ENCODE measurements at places on chromosomes 4 and X.

DNA sequence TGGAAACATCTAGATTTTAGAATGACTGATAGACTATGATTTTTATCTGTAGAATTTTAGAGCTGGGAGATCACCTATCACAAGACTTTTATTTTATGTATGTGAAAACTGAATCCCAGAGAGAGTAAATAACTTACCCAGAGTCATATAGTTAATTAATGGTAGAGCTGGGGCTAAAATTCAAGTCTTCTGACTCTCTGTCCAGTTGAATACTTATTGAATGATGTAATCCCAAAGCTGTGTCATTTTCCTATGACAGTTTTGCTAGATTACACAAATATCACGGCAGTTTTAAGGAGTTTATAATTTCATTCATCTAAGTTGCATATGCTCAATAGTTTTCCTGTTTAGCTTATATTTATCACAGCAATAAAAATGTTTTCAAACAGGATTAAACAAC, 6.7 kb downstream of the NRK start:
- DNase-seq: no peak

DNA sequence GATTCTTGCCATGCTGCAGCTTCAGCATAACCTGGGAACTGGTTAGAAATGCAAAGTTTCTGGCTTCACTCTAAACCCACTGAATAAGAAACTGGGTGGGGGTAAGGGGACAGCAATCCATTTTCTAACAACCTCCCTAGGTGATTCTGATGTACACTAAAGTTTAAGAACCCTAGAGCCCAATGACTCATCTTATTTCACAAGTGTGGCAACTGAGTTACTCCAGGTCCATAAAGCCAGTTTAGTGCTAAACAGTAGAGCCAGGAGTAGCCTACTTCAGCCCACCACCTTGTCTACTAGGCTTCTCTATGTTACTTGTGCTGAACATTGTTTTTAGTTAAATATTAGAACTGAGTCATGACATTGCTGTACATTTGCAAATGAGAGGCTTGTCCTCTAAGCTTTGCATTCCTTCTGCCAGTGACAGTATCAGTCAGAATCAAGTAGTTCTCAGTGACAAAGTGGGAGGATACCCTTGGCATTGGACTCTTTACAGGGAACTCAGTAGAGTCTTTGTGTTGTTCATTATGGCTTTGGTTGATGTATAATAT, 518.0 kb downstream of the RPA4 start:
- no peak for DNase-seq

DNA sequence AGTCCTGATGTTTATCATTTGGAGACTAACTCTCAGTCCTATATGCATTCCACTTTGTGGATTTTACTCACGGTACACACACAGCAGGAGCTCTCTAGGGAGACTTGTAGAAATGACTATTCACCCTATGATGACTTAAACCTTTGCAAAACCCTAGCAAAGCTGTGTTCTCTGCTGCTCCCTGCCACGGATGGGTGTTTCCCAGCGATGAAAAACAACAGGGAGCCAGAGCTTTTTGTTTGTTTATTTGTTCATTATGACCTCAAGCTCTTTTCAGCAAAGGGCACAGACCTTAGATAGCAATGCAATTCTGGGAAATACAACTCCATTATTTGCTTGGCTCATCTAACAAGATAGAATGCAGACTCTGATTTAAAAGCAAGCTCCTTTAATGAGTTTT, 156.6 kb downstream of the GRIA3 start:
- no peak for DNase-seq

- no peak for DNase-seq
Measured at GRCh38 chr4:187558391-187558790, 437.2 kb upstream of the ZFP42 start.

DNA sequence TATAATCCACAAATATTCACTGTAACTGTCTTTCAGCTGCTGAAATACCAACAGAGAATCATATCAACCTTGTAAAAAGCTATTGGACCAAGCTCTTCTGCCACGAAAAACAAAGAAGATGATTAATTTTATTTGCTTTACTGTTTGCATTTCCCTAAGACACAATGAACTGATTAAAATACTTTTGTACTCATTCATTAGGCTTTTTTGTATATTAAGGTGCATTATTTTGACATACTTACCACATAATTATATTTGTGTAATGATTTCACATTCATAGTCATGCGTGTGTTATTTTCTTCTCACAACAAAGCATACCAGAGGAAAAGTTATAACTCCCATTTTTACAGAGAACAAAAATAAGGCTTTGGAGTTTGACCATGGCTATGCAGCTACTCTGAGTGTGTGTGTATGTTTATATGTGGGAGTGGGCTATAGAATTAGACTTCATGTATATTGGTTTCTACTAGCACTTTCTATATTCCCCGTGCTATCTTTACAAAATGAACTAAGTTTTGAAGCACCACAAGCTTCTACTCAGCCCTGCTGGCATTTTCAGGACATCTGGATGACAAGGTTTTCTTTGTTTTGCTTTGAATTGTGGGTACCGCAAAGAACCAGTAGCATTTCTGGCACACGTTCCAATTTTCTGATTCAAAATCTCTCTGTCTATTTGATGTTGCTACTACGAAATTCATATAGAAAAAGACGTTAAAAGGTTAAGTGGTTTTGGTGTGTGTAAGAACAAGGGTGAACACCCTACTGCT, 11.0 kb upstream of the FGF5 start:
- DNase-seq: no peak

DNA sequence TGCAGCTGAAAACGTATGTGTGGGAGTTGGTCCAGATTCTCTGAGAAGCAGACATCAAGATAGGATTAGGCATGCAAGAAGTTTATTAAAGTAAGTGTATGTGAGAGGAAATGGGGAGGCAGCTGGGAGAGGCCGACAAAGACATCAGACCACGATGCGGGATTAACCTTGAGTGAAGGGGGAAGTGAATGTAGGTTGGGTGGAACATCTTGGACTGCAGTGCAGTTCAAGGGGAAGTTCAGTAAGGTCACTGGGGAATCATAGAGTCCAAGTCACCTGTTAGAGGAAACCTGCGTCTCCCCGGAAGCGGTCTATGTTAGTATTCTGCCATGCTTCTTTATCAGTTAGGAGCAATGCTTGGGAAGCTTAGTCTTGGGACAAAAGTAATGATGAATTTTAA, 22.0 kb downstream of the CXCL8 start:
- no peak for DNase-seq

DNA sequence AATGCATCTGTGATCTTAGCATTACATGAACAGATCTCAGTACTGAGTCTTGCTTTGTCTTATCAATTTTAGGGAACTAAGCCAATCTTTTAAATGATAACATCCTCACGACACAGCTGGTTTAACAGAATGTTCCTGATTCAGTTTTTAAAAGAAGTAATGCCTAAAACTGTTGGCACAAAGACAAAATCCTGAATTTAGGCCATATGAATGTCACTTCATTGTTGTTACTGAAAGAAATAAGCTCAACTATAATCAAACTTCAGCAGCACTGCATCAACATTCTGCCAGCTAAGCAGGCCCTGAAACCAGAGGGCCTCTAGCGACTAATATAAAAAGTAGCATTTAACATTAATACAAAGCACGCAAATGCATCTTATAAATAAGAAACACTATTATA, 130.6 kb downstream of the FRYL start:
- DNase-seq: no peak

DNA sequence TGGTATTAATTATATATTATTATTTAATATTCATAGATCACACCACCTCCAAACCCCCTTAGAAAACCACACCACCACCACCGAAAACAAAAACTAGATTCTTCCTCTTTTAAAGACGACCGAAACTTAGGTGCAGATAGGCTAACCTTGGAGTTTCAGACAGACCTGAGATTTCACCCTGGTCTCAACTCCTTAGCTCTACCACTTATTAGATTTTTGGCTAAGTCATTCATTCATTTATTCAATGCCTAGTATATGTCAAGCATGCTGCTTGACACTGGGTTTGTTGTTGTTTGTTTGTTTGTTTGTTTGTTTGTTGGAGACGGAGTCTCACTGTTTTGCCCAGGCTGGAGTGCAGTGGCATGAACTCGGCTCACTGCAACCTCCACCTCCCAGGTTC, 9.5 kb upstream of the BMP2K start:
- no peak for DNase-seq

GRCh38 chrX:71859637-71860036, 51.0 kb upstream of the NHSL2 start:
- no peak for DNase-seq

- no peak for DNase-seq
Measured at GRCh38 chr4:22514001-22514400, 1.9 kb downstream of the ADGRA3 start.

- no peak for DNase-seq
Measured at GRCh38 chr4:31908261-31908660, 1188.1 kb downstream of the PCDH7 start.

- no peak for DNase-seq
Measured at GRCh38 chrX:22486296-22486695, 213.6 kb downstream of the CBLL2 start.

- DNase-seq: no peak
Measured at GRCh38 chr4:158793021-158793420, 24.2 kb downstream of the FNIP2 start.

- no peak for DNase-seq
Measured at GRCh38 chr4:123600987-123601904, 204.7 kb downstream of the SPRY1 start.

DNA sequence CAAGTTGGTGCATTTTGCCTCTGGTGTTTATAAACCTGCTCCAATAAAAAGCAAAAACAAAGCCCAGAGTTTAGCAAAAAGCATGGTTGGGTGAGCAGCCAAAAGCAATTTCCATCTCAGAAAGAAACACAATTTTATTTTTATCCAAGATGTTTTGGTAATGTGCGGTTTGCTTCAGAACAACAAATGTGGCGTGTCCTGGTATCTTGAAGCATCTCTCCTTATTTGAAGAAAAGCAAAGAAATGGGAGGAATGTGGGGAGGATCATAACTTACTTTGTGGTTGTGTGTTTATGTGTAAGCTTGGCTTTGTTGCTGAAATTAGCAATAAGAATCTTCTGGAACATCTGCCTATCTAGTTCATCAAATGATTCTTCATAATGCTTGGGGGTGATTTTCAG, 88.3 kb upstream of the DDX3X start:
- no peak for DNase-seq

DNA sequence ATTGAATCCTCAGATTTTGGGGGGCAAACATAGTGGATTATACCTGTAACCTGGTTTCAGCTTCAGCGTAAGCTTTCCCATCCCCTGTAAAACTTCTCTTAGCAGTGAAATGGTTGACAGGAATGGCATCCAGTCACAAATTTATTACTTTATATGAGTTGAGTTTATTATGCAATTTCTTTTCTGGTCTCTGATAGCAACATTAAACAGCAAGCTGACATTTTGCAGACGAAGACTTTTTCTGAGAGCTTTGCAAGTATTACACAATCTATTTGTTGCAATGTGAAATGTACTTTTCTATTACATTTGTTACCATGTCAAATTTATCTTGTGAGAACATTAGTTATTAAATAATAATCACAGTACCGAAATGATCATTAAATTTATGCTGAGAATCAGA, 60.6 kb downstream of the GSPT2 start:
- DNase-seq: no peak

GRCh38 chrX:131392666-131393065, 103.6 kb upstream of the IGSF1 start:
- no peak for DNase-seq

- DNase-seq: no peak
Measured at GRCh38 chrX:9662148-9662547, 103.5 kb downstream of the GPR143 start.

DNA sequence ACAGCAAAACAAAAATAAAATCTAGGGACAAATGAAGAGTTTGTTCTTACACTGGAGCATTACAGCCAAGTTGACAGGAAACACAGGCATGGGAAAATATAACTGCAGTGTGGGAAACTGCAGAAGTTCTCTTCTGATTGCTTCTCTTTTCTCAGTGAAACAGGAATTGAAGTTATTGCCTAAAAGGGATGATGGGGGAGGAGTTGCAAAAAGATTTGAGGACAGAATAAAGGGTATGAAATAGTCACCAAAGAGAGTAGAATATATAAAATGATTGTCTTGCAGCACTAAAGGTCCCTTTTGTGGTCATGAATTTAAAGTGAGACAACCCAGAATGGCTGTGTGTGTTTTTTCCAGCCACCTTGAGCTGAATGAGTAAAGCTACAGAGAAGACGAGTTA, 103.7 kb downstream of the JADE1 start:
- no peak for DNase-seq

DNA sequence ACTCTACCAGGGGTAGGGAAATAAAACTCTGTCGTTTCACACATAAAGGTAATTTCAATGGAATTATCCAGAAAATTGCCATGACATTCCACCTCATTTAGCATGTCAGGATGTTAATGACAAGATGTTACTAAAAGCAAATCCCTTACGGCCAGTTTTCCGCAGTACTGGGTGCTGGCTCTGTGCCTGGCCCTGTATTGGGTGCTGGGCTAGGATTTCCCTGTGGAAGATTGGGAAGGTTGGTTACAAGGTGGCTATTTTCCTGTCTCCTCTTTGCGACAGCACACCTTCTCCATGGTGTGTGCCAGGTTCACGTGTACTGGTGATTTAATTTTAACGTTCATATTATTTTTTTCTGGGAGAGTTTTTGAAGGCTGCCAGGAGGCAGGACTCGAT, 13.1 kb downstream of the KLKB1 start:
- DNase-seq: no peak

DNA sequence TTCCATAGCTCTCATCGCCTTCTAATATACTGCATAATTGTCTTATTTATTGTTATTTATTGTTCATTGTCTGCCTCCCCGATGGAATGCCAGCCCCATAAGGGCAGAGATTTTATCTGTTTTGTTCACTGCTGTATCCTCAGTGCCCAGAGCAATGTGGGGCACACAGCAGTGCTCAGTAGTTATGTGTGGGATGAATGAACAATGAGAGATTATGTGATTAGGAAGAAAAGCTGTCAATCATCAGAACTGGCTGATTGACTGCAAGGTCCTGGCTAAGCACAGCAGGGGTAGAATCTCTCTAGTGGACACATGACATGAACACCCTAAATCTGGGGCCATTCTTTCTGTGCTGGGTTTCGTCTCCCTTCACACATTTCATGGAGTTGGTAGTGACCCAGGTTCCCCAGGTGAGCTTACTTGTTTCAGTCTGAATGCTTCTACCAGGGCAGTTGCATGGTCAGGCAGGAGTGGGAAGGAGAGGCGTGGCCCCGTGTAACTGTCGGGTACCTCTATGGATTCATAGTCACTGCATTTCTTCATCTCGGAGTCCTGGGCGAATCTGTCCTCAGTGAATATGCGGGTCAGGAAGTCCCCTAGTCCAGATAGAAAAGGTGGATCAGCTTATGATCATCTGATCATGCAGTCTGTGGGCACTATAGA, 12.6 kb downstream of the PPEF2 start:
- DNase-seq: no peak
